NCI-H526 (cell line): ENCODE measurements at places on chromosomes 2 and 18.
A peak's percentile ranks its signal among the peaks of the same experiment; 100 is the strongest.

- no peak for DNase-seq
Observed at GRCh38 chr2:221120643-221121042, 451.5 kb downstream of the EPHA4 start.

- no peak for DNase-seq
Observed at GRCh38 chr18:79275992-79276391, 119.7 kb upstream of the NFATC1 start.

DNA sequence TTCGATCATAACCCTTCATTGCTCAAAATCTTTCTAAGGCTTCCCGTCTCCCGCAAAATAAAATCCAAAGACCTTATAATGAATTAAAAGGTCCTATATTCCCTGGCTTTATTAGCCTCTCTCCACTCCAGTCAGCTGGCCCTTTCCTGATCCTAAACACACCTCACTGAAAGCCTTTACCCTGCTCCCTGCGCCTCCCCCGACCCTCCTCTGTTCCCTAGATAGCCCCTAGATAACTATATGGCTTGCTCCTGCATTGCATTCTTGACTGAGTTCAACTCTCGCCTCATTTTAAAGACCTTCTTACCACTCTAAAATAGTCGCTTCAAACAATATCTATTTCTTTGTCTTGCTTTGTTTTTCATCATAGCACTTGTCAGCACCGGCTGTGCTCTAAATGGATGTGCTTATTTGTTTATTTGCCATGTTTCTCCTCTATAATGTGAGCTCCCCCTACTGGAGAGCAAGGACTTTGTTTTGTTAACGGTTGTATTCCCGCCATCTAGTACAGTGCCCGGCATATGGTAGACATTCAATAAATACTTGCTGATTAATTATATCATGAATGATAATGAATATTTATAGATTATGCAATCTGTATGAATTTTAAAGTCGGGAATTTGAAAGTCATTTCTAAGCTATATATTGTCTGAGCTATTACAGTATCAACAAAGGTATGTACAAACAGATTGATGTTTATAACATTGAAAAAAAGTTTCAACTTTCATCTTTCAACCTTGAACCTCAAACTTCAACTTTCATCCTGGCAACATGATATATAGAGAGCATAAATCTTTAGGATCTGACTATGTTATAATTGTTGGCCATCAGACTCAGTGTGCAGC is 32.4 kb upstream of the VIT start:
- DNase-seq = peak; percentile 84

GRCh38 chr2:134129900-134130537 is 123.9 kb upstream of the MGAT5 start:
- no peak for DNase-seq

DNA sequence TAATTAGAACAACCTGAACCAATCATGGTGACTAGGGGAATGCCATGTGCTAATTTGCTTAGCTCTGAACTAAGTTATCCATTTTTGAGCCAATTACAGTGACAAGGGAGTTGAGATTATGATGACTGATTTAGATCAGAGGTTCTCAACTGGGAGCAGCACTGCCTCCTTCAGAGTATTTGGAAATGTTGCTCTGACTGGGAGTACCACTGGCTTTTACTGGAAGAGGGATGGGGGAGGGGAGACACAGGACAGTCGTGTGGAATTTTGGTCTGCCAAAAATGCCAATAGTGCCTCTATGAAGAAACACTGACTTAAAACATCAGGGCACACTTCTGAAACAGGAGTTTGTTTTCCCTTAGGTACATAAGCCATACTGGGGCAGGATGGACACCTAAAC is 48.1 kb upstream of the VPS54 start:
- no peak for DNase-seq

GRCh38 chr18:79596446-79597175 is 83.0 kb upstream of the CTDP1 start:
- DNase-seq = no peak

DNA sequence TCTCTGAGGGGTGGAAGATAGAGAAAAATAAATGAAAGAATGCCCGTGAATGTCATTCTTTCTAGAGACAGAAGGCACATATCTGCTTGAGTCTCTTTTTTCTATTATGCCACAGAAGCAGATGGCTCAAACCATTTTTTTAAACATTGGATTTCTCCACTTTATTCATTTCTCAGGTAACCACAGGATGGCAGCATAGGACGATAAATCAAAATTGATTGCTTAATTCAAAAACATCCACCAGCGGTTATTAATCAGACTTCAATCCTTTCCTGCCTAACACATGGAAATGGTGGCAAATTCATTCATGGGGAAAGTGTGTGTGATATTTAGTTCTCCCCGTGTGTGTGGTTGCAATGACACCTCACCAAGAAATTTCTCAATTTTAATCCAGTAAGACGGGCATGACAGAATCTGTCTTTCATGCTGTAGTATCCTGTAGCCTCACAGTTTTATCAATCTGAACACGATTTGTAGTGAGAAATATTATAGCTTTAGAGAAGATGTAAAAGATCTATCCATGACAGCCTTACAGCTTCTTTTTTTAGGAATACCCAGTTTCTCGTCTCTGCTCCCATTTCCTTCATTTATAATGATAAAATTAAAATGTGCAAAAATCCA is 72.2 kb downstream of the DSC3 start:
- DNase-seq = peak; percentile 62
